Cerebellum (tissue), 4 donors: ENCODE measurements at places on chromosomes 2 and 18.

DNA sequence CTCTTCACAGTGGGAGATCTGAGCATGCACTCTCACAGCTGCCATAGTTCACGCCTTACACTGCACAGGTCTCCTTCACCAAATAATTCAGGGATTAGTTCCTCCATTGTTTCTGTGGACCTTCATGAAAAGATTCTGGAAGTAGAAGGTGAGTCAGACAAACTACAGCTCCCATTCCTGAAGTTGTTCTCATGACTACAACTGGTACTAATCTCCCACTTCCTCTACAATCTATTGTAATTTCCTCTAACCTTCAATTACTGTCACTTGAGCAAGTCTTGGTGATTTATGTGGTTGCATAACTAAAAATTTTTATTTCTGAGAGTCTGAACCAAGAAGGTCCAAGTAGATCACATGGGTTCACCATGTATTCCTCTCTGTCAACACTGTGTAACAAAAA, 128.7 kb downstream of the XIRP2 start:
- DNase-seq = no peak

DNA sequence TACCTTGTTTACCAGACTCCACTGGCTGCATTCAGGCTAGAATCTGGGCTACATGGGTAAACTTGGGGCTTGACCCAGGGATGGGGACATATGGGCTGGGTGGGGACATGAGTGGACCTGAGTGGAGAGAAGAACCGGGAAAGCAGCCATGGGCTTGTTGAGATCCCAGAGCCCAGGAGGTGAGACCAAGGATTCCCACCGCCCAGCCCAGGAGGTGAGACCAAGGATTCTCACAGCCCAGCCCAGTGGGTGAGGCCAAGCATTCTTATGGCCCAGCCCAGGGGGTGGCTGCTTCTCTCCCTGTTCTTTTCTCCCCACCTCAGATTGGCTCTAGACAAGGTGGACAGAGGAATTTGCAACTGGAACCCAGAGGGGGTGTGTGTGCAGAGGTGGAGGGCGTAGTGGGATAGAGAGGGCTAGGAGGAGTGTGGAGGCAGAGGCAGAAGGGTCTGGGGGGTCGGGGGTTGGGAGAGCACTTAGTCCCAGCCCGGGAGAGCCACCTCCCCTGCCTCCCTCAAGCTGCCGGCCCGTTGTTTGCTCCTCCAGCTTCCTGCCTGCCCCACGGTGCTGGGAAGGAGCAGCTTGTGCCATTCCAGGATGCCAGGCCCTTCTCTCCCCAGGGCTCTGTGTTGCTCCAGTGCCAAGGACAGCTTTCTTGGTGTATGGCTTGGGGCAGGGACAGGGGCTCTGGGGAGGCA, 25.6 kb downstream of the GLI2 start:
- DNase-seq = no peak

- DNase-seq = no peak
Observed at GRCh38 chr2:228447266-228447915, 265.9 kb upstream of the SPHKAP start.

- DNase-seq = no peak
Observed at GRCh38 chr2:148493822-148494563, 150.6 kb upstream of the EPC2 start.

- DNase-seq = no peak
Observed at GRCh38 chr2:27566628-27567027, 16.2 kb upstream of the ZNF512 start.
